ELR (cell line): ENCODE measurements at places on chromosomes 4 and X.

- DNase-seq = peak; percentile 96
Observed at GRCh38 chr4:184792950-184793555, 32.7 kb downstream of the ACSL1 start.

DNA sequence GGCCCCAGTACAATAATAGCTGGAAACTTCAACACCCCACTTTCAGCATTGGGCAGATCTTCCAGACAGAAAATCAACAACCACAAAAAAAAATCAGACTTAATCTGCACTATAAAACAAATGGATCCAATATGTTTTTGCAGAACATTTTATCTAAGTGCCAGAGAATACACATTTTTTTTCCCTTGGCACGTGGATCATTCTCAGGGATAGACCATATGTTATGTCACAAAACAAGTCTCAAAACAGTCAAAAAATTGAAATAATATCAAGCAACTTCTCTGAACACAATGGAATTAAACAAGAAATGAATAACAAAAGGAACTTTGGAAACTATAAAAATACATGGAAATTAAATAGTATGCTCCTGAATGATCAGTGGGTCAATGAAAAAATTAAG, 576.3 kb downstream of the PCDH19 start:
- no peak for DNase-seq

DNA sequence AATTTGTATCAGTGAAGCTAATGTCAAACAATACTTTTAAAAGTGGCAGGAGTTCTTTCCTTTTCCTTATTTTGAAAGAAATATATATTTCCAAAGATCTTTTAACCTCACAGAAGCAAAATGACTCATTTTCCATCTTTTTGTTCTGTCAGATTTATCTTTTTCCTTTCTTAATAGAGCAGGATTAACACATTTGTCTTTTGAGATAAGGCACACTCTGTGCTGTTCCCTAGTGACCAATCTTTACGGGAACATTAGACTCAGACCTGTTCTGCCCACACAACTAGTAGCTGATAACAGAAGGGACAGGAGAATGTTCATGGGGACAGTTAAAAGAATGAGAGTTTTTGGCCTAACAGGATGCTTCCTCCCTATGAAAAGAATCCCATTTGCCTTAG, 381.2 kb downstream of the STPG2 start:
- no peak for DNase-seq

DNA sequence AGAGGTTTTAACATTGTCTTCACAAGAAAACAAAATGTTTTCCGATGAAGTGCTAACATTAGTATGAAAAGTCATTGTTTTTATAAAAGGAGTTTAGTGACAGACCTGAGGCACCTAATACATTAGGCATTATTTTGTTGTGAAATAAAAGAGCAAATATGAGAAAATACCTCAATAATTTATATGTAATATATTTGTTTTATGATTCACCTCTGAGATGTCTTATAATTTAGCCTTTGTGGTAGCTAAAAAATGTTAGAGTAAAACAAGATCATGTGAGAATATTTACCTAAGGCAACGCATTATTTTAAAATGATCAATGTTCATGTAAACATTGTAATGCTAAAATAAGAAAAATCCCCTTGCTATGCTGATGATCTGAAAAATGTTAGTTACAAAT, 100.9 kb upstream of the WDFY3 start:
- peak; percentile 6 for DNase-seq

DNA sequence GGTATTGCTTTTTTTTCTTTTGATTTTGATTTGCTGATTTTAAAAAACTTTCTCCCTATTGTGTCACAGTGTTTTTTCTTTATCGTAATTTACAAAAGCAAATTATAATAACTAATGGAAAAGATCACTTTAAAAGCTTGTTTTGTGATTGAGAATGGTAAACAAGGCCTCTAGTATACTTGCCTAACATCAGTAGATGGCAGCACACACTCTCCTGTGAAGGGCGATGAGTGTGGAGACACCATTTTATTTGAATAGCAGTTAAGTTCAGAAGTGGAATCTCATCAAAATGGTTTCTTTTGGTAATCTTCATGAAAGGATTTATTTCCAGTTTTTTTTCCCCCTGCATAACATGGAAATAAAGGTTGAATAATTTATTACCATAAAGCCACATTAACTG, 72.3 kb downstream of the PAK3 start:
- DNase-seq = peak; percentile 26

GRCh38 chr4:27628609-27629008, 768.0 kb downstream of the STIM2 start:
- DNase-seq = no peak

DNA sequence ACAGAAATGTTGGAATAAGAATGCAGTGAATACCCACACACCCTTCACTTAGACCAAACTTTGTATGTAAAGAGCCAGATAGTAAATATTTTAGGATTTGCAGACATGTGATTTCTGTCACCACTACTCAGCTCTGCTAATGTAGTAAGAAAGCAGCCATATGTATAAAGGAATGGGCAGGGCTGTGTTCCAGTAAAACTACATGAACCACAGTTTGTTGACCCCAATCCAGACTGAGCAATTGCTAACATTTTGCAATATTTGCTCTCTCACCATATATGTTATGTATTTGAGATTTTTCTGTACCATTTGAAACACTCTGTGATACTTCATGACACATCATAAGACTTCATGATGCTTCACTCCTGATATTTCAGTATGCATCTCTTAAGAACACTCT, 32.0 kb upstream of the TBC1D1 start:
- DNase-seq = no peak

DNA sequence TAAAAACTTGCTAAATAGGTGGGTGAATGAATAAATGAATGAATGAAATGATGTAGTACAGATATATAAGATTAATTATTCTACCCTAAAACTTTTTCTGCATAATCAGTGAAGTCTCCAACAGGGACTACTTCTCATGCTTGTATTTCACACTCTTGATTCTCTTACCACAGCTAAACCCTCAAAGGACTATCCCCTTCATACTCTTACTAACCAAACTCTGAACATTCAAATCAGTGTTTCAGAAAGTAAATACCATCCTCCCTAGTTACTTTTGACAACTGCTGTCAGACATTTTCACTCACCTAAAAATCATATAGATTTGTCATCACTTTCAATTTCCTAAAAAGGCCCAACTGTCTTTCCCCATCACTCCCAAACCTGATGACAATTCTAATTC, 234.3 kb upstream of the HHIP start:
- no peak for DNase-seq

DNA sequence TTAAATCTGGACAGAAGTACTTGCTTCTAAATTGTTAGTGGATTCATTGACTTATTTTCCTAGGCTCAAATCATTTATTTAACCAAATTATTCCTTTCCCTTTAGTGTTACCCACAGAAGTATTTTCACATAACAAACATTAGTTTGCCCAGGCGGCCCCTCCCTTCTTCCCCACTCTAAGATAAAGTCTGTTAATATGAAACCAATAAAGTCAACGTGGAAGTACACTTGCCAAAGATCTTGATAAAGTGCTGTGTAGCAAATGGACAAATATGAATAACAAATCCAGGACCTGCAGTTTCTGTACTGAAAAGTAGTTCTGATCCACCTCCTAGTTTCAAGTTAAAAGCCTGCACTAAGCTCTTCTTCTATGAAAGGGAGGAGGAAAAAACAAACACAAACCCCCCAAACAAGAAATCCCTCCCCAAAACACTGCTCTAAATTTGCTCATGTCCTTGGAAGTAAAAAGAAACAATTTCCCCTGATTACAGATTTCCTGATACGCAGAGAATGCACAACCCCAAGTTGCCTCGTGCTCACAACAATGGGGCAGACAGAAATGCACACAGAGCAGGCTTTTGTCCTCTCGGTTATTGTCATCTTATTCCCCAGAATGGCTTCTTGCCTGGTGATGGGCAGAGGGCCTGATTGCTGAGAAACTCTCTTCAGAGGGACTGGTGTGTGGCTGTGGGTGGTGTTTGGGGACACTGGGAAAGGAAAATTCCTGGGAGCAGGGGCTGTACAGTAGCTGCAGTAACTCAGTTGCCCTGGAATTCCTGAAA, 23.2 kb downstream of the TMSB4X start:
- no peak for DNase-seq

DNA sequence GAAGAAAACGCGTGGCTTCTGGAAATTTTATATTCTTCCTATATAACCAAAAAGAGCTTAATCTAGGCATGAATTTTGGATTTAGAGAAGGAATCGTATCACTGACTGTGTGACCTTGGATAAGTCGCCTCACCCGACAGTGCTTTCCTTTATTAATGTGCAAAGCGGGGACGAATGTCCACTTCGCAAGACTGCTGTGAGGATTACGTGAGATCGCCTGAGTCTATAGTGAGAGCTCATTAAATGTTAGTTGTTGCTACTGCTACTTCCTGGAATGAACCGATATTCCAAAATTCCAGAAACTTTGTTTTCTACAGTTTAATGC, 448 bp upstream of the TBC1D8B start:
- DNase-seq = peak; percentile 37

DNA sequence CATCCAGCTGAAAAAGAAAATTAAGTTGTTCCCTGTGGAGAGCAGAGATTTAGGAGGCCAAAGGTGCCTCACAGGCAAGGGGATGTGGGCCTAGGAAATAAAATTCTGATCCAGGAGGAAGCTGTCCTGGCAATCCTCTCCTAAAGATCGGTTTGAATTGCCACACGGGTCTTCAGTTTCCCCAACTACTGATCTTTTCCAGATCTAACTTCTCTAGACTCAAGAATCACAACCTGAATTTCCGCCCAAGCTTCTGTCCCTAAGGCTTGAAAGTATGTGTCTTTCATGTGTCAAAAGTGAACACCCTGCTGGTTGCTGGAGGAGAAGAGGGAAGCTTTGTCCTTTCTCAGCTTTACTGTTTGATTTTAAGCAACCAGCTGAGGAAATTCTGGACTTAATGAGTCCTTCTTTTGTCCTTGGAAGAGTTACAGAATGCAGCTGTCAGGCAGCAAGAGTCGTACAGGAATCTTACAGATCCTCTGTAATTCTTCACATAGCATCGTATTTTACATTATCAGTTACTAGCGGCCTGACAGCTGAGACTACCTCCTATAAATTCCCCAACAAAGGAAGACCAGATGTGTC, 93.8 kb downstream of the INPP4B start:
- DNase-seq = no peak

GRCh38 chr4:154634058-154634457, 21.6 kb upstream of the FGG start:
- DNase-seq = no peak

- DNase-seq = peak; percentile 77
Observed at GRCh38 chrX:7985568-7985967, 58.4 kb upstream of the PNPLA4 start.

- peak; percentile 7 for DNase-seq
Observed at GRCh38 chr4:83753260-83753659, 217.4 kb downstream of the GPAT3 start.

- no peak for DNase-seq
Observed at GRCh38 chr4:61437923-61438322, 237.8 kb downstream of the ADGRL3 start.

DNA sequence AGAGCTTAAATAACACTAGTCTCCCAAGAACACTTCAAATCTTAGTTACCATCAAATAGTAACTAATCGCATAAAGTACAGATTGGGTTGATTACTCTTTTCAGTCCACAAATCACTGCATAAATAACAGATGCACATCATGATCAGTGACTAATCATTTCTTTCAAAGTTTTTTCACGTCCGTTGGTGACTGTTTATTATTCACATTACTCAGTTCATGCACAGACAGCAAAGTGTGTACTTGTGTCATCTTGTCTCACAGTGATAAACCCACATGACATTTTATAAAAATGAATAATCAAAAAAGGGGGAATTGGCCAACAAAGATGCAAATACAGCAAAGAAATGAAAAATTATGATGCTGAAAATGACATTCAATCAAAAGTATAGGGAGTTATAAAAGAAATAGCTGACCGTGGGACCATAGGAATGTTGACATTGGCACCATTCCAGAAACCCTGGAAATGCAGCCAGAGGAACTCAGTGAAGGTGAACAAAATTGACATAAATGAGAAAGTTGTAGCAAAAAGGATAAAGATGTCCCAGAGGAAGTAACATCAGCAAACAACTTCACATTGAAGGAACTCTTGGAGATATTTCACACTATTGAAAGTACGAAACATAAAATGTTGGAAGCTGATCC, 161.5 kb downstream of the SOX3 start:
- DNase-seq = peak; percentile 77

- peak; percentile 76 for DNase-seq
Observed at GRCh38 chr4:1300466-1301455, 11.1 kb downstream of the MAEA start.

GRCh38 chr4:10811991-10812390, 127.4 kb upstream of the CLNK start:
- no peak for DNase-seq

DNA sequence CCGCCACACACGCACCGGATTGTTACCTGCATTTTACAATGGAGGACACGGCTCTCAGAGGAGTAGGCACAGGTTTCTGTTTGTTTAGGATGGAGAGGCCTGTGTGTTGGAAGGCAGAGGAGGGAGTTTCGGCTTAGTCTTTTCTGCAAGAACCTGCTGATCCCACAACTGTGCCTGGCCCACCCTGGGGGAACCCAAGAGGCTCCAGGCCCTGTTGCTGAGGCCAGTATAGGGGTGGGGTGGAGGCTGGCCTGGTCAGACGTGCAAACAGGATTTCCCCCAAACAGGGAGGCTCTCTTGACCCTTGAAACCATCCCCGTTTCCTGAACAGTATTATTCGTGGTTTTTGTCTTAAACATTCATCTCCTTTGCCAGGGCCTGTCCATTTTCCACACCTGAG, 772 bp upstream of the SLC49A3 start:
- no peak for DNase-seq

GRCh38 chrX:117972711-117973109, 143.9 kb downstream of the KLHL13 start:
- no peak for DNase-seq

GRCh38 chr4:139214039-139214534, 37.1 kb upstream of the ELF2 start:
- DNase-seq = no peak

DNA sequence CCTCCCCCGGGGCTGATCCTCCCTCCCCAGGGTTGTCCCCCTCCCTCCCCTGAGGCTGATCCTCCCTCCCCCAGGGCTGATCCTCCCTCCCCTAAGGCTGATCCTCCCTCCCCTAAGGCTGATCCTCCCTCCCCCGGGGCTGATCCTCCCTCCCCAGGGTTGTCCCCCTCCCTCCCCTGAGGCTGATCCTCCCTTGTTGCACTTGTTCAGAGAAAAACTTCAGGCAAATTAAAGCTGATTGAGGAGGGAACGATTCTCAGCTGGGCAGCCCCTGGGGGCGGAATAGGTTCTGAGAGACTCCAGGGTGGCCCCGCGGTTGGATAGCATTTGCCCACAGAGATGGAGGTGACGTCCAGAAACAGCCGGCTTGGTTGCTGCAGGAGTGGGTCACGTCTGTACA, 110.7 kb upstream of the ADRA2C start:
- no peak for DNase-seq

GRCh38 chrX:113551919-113552318, 711.3 kb upstream of the AMOT start:
- no peak for DNase-seq

GRCh38 chr4:20754036-20754435, 53.8 kb downstream of the PACRGL start:
- DNase-seq = no peak
